GM23248 (cell line): ENCODE measurements at places on chromosomes 2 and 18.

- no peak for DNase-seq
Observed at GRCh38 chr2:175476948-175477347, 295.4 kb upstream of the ATP5MC3 start.

DNA sequence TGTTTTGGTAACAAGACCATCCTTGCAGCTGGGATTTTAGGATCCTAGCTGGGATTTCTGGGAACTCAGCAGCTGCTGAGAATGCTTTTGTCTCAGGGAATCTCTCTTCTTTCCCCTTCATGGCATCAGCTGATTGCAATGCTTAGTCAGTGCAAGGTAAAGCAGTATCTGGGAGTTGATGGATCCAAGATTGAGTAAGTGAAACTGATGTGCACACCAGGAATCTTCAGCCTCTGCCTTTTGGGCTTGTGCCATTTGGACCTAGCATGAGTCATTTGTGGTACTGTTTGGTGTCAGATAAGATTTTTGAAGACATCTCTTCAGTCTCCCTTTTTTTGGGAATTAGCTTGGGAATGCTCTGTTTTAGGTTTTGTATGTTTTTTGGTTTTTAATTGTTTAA lies 363.3 kb upstream of the TFPI start:
- DNase-seq: peak; percentile 33

DNA sequence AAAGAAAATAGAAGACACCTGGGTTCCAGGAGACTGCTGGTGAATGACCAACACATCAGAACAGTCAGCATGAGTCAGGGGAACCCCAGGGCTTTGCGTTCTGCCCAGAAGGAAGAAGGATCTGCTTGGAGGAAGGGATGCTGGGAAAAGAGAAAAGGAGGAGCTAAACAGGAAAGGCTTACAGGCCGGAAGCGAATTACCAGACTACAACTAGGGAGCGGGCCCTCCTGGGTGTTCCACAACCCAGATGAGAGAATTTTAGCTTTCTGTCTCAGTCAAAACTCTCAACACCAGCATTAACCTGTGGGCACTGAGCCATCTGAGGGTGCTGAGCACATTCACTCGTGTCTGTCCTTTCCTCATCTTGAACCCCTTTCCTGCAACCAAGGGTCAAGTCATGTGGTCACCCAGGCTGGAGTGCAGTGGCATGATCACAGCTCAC lies 19.2 kb downstream of the CDC42EP3 start:
- DNase-seq: peak; percentile 91

- no peak for DNase-seq
Observed at GRCh38 chr2:98551316-98551715, 57.0 kb downstream of the COA5 start.

DNA sequence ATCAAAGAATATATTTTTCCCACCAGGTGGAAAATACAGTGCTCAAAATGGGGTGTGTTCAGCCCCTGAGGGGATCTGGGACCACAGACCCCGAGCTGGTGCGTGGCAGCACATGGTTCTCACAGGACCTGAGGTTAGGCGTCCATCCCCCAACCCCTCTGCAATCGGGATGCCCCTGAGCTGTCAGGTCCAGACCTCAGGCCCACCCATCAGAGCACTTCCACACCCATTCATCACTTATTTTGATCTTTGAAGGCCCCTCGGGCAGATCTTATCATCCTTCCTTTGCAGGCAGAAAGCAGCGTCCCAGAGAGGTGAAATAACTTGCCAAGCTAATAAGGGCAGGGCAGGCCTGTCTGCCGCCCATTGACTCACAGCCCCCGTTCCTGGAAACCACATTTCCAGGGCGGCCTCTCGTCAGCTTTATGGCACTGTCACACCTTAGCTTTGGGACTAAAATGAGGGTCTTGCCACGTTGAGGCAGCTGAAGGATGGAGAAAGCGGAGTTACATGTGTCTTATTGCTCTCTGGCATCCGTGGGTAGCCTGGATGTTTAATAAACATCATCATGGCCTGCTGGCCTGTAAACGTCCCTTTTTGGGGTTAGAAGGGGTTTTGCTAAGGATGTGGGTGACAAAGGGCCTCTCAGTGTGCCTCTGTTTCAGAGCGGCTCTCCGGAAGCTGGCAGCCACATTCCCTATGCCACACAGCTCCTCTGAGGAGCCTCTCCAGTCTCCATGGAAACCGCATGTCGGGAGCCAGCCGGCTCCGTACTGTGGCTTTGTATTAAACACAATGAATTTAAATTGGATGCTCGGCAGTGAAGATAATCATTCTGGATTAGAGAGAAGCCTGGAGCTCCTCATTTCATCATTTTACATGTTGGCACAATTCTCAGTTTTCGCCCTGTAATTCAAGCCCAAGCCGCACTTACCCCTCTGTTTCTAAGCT lies 58.3 kb upstream of the MAPRE3 start:
- DNase-seq: peak; percentile 16

GRCh38 chr18:28716338-28716737 lies 539.4 kb upstream of the CDH2 start:
- DNase-seq: no peak

- no peak for DNase-seq
Observed at GRCh38 chr18:78726326-78727056, 253.1 kb upstream of the SALL3 start.

DNA sequence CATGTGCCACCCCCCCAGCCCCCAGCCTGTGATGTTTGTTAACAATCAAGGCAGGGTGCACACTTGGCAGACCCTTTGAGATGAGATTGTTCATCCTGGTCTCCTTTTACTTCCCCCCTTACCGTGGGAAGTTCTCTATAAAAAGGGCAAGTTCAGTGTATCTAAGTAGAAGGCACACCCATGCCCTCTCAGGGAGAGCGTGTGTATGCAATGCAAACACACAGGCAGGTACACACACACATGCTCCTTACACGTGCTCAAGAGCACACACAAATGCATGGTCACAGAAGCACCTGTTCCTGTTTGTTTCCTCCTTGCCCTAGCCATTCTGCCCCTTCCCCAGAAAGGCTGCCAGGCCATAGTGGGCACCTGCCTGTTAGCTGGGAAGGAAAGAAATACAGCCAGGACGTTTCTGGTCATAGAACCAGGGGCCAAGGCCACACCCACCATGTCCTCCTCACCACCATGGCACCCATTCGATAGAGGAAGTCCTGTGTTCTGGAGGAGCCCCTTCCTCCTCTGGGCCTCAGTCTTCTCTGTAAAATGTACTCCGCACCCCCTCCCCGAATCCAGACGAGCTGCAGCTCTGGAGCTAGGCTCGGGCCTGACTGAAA lies 3.1 kb downstream of the ATOH8 start:
- DNase-seq: no peak
